ENCODE measurements at places on chromosomes 3 and 15.

DNA sequence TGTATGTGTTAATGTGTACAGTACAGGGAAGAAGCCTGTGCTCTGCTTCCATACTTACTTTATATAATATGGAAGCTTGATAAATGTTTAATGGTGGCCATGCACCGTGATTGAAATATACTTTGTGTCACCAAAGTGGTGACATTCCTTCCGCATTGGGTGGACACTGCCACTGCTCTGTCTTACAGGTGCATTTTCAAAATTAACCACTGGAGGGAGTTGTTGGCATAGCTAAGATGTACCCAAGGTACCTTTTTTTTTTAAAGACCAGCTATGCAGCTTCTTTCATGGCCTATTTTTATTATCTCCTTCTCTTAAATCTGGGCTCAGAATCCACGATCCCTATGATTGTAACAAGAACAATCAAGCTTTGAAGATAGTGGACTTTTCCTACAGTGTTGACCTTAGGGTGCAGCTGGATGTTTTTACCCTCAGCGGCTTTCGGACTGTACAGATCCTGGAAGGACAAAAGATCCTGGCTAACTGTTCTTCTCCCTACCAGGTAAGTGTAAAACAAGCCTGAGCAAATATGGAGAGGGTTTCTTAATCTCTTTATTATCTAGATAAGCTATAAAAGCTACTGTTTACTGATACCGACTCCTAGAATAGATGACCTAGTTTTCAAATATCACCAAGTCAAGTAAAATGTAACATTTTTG lies 21.6 kb upstream of the PAK6 start:
- peak; percentile 67 for DNase-seq

DNA sequence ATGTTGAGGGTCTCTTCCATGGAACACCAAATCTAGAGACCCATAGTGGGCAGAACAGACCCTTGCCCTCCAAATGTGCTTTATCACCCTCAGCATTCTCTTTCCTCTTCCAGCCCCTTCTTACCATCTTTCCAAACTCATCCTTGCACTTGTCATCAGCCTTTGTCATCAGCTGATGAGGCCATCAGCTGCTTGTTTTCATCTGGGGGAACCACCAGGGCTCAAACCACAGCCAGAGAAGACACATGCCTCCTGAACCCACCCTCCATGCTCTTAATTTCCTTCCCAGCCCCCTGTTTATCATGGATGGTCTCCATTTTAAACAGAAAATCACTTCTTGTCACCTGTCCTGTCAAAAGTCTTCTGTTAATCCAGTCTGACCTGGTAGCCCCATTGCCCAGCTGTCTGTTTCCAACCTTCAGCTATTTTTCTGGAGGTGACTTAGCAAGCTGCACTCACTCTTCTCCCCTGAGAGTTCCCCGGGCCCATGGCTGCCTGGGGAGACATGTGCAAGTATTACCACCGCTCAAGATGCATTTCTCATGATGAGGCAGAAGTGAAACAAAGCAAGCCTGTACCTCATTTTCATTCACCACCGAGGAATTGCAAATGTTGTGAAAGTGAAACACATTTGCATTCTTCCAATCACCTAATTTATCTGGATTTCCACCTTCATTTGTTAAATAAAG lies 14.7 kb upstream of the SYNM start:
- no peak for DNase-seq

DNA sequence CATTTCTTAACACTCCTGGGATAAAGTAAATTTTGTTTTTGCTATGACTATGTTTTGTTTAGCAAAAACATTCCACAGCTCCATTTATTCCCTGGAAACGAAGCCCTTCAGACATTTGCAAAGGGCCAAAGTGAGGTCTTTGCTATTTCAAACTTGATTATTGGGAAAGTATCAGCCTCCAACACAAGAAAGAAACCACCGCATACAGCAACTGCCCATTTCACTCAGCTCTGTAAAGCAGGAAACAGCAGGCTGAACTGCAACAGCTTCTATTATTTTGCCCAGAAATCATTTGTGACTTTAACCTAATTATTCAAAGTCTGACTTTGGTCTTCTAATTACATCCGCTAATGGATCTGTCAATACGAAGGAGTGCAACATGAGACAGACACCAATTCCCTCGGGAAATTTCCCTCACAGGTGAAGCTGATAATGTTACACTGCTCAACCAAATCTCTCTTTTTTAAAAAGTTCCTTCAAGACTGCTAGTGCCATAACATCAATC lies 72.1 kb downstream of the RFTN1 start:
- no peak for DNase-seq

DNA sequence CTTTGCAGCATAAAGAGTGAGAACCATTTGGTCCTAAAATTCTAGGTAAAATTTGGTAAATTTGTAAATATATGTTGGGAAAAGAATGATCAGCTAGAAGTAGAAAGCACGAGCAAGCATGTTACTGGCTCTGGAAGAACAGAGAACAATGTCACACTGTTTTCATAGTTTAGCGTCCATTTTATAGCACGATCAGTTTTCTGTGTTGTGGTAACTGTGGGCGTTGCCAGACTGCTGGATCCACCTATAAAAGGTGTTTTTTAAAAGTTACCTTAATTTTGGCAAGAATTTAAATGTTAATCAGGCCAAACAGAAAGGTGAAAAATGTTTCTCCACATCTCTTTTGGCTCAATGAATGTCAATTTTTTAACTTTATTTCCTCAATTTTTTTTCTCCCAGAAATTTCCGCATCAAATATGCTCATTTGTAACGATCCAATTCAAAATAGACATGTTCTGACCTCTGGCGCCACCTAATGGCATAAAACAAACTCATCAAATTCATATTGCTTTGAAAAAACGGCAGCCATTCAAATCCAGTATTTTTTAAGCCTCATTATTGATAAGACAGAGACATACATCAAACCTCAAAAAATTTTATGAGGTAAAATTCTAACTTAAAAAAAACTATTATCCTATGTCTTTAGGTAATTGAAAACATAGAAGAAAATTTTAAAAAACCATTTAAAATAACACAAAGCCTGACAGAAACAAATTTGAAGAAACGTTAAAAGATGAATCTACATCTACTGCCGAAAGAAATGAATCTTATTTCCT lies 5.5 kb upstream of the GP5 start:
- DNase-seq, result no peak

GRCh38 chr3:66229931-66230330 lies 9.1 kb downstream of the SLC25A26 start:
- no peak for DNase-seq

DNA sequence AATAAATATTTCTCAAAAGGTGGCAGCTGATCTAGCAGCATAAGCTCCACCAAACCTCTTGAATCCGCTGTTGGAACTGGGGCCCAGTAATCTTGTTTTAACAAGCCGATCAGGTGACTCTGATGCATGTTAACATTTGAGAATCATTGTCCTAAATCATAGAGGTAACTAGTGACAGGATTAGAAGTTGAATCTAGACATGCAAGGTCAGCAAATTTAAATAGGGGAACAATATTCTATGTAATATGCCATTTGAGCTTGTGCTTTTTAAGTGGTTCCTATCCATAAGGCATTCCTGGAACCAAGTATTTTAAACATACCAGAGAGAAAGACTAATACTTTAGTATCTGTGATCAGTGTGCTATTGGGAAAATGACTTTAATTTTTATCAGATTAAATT lies 412.8 kb downstream of the PYDC2 start:
- no peak for DNase-seq

DNA sequence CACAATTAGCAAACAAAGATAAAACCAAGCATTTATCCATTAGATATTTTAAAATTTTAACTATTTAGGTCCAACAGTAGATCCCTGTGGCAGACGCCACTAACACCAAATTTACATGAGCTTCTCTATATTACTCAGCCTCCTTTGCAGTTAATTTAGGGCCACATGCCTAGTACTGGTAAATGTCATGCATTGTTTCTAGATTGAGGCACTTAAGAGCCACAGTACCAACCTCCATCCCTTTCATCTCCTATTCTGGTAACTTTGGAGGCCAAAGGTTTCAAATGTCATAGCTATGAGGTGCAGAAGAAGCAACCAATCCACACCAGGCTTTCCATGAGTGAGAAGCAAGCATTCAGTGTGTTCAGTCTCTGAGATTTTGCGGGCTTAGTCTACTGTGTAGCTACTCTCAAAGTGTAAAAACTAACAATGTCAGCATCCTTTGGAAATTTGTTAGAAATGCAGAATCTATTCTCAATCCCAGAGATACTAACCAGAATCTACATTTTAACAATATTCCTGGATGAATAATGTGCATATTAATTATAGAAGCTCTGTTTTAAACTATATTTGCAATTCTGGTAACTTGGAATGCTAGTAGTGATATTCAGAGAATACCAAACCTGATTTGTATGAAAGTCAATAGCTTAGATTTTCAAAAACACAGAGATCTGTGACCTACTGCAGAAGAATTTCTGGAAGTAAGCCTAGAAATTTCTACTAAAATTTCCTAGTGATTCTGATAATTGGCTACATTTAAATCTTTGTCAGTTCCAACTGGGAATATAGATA lies 206.3 kb upstream of the CD96 start:
- no peak for DNase-seq

DNA sequence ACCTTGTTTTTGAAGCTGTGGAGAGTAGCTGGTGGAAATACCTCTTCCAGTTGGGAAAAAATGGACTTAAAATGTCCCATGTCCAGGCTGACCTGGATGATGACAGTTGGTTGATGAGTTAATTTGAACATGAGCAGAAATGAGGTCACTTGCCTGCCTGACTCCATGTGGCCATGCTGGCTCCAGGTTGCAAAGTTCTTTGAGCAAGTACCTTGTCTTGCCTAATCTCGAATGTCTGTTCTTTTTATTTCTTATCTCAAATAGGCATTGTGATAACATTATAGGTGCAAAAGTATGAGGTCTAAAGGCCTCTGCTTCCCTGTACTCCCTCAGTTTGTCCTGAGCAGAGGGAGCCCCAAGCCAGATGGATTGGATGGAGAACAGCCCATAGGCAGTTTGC lies 9.0 kb downstream of the MAPKBP1 start:
- no peak for DNase-seq

GRCh38 chr15:66138096-66138783 lies 115.3 kb downstream of the MEGF11 start:
- DNase-seq, result peak; percentile 11

DNA sequence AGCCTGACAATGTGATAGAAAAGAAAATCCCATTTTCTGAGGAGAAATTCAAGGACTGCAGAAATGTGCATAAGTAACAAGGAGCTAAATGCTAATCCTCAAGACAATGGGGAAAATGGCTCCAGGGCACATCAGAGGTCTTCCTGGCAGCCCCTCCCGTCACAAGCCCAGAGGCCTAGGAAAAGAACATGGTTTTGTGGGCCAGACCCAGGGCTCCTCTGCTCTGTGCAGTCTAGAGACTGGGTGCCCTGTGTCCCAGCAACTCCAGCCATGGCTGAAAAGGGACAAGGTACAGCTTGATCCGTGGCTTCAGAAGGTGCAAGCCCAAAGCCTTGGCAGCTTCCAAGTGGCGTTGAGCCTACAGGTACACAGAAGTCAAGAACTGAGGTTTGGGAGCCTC lies 176.8 kb upstream of the SUCLG2 start:
- DNase-seq, result no peak

Data from heart right ventricle (tissue), 16 donors.